ENCODE measurements at places on chromosomes 6 and 20. TPM values are rescaled to one million over a fixed set of nuclear protein-coding genes. Genes with fewer than 3 reads are reported as not detected.

CABLES2 gene
- 10.4 TPM for total RNA-seq

- no peak for DNase-seq
Measured at GRCh38 chr6:168711049-168711640, 270.2 kb downstream of the SMOC2 start.

- no peak for DNase-seq
Measured at GRCh38 chr20:13778827-13779226, 5.9 kb downstream of the ESF1 start.

- DNase-seq: no peak
Measured at GRCh38 chr20:13745784-13746183, 38.9 kb downstream of the ESF1 start.

DNA sequence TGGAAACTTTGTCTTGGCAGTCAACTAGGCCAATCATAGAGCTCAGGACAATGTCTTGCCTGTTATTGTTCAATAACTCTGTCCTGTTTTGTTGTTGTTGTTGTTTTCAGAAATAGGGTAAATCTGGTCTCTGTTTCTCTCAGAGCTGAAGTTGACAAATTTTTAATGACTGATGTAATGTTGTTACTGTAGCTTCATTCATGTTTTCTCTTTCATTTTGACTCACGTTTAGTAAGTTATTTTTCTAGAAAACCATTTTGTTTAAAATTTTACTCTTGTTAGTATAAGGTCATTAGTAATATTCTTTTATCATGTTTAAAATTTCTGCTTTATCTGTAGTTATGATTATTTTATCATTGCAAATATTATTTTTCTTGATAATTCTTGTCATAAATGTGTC, 51.6 kb upstream of the GRIK2 start:
- no peak for DNase-seq
